Esophagus squamous epithelium (tissue), 5 donors: ENCODE measurements at places on chromosomes 1 and 21.

DNA sequence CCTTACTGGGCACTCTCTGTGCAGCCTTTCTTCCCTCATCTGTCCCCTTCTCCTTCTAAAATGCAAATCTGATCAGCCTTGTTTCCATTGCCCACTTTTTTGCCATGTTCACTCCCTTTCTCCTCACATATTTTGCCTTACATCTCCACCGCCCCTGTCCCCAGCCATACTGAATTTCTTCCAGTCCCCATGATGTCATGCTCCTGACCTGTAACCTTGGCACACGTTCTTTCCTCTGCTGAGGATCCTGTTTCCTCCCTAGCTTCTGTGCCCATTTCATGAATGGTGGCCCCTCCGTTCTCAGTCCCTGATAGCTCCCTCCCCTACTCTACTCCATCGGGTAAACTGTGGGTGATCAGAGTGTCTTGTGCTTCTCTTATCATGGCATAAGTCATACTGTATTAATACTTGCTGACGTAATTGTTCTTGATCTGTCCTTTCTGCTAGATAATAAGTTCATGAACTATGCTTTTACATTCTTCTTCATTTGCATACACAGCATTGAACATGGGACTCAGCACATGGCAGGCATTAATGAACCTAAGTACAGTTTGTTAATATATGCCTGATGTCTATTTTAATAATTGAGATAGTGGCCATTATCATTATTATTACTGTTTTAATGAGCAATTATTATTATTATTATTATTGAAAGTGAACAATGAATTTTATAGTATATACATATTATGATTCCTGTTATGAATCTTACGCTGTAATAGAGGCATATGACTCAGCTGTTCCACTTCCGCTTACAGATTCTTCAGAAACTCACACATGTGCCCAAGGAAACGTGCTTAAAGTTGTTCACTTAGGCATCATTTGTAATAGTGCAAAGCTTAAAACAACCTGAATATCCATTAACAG lies 28.5 kb downstream of the MAP3K21 start:
- DNase-seq, result no peak

DNA sequence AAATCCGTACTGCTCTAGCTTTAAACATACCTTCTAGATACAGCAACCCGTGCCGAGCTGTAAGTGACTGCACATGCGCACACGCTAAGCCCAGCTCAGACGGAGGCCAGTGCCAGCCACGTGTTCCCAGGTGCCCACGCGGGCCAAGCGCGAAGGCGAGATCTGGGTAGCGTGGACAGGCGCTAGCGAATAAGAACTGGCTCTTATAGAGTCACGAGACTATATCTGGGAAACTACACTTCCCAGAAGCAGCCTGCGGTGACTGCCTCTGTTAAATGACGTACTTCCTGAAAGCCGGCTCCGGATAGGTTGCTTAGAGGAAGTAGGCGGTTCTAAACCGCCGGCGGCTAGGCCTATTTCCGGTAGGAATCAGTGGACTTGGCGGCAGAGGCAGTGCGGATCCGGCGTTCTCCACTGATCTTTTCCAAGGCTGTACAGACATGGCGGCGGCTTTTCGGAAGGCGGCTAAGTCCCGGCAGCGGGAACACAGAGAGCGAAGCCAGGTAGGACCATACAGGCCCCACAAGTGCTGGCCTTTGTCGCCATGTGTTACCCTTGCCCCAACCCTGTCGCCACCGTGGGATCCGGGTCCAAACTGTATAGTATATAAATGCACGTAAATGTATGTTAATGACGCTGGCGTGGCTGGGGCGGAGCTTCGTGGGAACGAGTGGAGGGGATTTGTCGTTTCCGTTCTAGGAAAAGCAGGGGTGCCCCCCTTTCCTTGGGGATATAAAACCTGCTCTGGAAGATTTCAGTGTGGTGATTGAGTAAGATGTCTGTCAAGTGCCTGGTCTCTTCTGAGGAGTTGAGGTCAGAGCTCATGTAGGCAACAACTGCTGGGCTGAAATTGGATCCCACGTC lies at the start of gene UTP11:
UTP11 (plus strand) TSS at position 372 of the 864 bp plus-strand sequence; CDS start at position 441, 69 bp downstream.
- DNase-seq, result peak; percentile 86

DNA sequence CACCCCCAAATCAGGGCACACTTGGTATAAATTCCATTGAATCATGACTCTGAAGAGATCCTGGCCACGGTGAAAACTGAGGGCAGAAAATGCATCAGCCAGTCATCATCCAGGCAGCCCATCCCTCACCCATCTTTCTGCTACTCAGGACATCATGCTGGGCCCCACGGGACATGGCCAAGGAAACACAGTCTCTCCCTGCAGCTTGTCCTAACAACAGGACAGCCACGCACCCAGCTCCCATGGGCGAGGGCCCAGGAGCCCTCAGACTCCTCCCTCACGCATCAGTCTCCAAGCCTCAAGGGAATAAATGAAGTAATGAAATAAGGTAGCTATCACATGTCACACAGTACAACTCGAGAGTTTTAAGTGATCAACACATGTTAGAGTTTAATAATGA lies 37.8 kb downstream of the ELK4 start:
- DNase-seq, result no peak

DNA sequence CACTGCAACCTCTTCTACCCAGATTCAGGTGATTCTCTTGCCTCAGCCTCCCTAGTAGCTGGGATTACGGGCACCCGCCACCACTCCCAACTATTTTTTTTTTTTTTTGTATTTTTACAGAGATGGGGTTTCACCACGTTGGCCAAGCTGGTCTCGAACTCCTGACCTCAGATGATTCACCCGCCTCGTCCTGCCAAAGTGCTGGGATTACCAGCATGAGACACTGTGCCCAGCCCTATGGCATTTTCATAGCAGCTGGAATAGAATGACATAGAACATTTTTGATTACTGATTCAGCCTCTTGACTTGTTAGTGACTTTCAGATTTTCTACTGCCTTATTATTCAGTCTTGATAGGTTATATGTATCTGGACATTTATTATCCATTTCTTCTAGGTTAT lies 1046.2 kb downstream of the AMY1C start:
- no peak for DNase-seq

DNA sequence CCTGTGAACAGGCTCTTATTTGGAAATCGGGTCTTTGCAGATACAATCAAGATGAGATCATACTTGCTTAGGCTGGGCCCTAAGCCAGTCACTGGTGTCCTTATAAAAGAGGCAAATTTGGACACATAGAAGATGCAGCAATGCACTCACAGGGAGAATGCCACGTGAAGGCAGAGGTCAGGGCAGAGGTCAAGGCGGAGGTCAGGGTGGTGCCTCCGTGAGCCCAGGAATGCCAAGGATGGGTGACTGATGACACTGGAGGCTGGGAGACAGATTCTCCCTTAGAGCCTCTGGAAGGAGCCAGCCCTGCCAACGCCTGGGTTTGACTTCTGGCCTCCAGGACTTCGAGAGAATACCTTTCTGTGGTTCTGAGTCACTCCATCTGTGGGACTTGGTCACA lies 22.8 kb upstream of the C1orf174 start:
- DNase-seq, result no peak

DNA sequence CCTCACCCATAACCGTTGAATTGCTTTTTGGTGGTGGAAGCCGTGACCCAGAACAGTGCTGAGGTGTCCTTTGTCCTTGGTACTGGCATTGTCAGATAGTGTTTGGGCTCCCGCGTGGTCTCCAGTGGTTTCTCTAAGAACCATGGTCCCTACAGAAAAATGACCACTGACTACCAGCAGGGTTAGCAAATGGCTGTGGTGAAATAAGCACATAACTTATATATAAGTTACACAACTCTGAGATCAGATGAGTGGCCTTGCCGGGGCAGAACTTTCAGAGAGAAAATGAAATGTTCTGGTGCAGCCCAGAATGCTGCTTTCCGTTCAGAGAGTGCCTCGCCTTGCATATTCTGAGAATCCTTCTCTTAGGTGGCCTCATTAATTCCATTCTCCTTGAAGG lies 5.0 kb downstream of the SLC37A1 start:
- no peak for DNase-seq

DNA sequence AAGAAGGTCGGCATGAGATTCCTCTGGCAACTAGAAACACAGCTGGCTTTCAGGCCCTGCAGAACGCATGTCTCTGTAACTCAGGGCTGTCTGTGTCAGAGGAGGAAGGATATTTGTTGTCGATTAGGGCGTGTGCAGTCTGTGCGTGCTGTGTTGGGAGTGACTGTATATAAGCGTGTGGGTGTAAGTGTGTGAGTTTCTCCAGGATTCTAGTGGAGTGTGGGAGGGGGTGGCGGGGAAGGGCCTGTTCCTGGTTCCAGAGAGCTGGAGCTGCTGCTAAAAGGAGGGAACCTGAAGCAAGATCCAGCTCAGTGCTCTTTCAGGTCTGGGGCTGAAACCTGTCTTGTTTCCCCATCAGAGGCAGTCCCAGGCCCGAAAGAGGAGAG lies 74.3 kb downstream of the SLC16A1 start:
- DNase-seq, result no peak

GRCh38 chr1:184970691-184971161 lies 3.6 kb downstream of the NIBAN1 start:
- no peak for DNase-seq

DNA sequence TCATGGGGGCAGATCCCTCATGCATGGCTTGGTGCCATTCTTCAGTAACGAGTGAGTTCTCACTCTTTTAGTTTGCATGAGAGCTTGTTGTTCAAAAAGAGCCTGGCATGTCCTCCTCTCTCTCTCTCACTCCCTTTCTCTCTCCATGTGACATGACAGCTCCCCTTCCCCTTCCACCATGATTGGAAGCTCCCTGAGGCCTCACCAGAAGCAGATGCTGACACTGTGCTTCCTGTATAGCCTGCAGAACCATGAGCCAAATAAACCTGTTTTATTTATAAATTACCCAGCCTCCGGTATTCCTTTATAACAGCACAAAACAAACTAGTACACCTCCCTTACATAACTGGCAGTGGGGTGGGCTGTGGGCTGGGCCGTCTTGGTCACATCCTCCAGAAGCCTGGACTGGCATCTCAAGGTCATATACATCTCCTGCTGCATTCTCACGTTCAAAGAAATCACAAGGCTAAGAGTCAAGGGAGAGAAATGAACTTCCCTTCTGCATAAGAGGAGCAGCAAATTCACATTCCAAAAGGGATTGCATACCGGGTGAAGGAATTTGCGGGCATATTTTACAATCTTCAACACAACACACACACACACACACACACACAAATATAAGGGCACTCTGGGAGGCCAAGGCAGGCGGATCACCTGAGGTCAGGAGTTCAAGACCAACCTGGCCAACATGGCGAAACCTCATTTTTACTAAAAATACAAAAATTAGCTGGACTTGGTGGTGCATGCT lies 2.3 kb upstream of the CCSAP start:
- DNase-seq, result no peak

DNA sequence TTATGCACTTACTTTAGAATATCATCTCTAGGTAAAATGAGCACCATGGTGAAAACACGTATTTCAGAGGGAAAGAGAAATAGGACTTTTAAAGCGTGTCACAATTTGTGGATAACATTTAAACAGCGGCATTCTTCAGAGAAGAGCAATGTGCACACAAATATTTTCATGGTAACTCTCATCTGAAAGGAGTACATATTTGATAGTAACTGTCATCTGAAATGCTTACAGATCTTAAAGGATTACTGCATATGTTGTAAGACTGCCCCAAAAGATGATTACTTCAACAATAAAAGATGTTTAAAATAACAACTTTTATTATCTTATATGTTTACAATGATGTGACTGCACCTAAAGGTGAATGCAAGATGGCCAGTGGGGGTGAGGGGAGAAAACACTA lies 408.8 kb downstream of the PLA2G4A start:
- DNase-seq, result no peak

- DNase-seq, result no peak
Observed at GRCh38 chr1:165631342-165632151, 513 bp downstream of the MGST3 start.

DNA sequence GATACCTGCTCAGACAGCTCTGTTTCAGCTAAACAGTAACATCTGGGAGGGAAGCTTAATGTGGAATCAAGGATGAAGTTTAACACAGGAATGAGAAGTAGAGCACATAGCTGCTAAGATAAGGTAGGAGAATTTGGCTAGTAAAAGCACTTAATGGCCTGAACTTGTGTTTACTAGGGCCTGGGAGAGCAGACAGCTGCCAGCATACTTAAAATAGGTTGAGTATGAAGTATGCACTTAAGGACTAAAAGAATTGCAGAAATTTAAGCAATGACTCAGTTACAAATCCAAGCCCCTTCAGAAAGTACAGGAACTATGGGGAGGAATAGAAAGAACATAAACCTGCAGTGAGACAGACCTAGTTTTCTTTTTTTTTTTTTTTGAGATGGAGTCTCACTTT lies 53.0 kb downstream of the BACH1 start:
- no peak for DNase-seq

GRCh38 chr1:207970329-207971233 lies 59.7 kb upstream of the CD34 start:
- DNase-seq, result no peak

DNA sequence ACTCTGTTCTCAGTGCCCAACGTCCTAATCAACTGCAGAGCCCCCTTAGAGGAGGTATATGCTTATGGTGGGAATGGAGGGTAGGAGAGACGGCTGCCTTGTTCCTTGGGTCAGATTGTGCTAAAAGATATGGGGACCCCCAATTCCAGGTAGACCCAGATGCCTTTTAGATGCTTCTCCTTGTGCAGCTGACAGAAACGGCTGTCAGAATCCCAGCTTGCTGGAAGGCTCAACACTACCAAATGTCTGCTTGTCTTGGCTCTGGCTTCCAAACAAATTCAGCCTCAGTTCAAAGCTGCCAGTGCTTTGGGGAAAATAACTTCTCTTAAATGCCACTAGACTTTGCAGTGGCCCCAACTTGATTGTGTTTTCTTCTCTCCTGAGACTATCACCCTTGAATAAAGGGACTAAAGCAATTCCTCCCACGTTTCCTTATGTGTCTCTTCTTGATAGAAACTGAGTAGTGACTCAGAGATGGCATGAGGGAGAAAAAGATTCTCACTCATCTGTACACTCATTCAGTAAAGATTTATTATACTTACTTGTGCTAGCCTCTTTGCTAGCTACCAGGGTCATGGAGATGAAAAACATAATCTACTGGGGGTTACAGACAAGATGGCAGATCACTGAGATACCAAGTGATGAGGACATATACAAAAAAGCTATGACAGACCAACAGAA lies 3.4 kb upstream of the RNF19B start:
- DNase-seq, result no peak

DNA sequence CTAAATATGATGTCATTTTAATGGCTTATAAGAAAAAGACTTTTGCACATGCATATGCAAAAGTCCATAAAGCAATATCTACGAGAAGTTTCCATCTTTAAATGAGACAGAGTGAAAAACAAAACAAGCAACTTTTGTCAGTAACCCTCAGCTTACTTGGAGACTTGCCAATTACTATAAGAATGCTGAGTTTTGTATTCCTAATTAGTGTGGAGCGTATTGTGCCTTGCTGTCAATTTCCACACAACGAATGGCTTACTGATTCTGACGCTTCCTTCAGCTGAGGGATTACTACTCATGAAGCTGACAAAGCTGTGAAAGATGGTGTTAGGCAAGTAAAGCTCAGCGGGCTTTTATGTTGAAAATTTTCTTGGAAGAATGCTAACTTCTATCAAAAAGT lies 440.4 kb upstream of the ADAMTS5 start:
- DNase-seq, result no peak

DNA sequence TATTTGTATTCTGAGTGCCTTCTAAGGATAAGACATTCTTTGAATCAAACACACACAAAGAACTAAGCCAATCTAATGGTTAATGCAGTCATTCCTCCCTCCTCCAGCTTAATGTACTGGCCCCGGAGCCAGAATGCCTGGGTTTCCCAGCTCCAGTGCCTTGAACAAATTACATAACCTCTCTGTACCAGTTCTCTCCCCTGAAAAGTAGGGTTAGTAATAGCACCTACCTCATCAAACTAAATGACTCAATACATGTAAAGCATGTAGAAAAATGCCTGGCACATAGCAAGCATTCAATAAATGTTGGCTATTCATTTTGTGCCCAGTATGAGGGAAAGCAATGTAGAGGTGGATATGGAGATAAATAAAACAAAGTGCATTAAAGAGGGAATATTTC lies 14.0 kb downstream of the C1orf52 start:
- no peak for DNase-seq
